Forelimb muscle (tissue), 1 donor: ENCODE measurements at places on chromosomes 1 and 21.

- DNase-seq, result no peak
Observed at GRCh38 chr1:111848852-111849545, 93.3 kb downstream of the DDX20 start.

- DNase-seq, result no peak
Observed at GRCh38 chr1:981491-981954, 370 bp downstream of the PERM1 start.

DNA sequence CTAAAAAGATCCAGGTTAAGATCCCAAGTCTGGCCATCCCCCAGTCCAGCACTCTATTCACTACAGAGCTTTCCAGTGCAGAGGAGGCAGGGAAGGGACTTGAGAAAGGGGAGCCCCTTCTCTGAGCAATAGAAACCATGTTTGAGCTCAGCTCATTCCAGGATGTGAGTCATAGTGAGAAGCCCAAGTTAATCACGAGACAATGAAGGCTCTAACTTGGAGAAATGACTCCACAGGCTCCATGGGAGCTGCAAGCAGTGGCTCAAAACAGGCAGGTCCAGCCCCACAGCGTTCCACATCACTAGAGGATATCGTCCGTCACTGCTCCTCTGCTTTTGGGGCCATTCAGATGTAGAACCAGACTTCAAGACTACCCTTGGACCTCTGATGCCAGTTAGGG, 59.1 kb downstream of the CAMK2N1 start:
- no peak for DNase-seq

DNA sequence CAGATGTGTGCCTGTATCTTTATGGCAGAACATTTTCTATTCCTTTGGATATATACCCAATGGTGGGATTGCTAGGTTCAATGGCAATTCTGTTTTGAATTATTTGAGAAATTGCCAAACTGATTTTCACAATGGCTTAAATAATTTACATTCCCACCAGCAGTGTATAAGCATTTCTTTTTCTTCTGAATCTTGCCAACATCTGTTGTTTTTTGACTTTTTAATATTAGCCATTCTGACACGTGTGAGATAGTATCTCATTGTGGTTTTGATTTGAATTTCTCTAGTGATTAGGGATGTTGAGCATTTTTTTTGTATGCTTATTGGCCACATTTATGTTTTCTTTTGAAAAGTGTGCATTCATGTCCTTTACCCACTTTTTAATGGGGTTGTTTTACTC, 864.3 kb upstream of the ADAMTS5 start:
- DNase-seq, result no peak

DNA sequence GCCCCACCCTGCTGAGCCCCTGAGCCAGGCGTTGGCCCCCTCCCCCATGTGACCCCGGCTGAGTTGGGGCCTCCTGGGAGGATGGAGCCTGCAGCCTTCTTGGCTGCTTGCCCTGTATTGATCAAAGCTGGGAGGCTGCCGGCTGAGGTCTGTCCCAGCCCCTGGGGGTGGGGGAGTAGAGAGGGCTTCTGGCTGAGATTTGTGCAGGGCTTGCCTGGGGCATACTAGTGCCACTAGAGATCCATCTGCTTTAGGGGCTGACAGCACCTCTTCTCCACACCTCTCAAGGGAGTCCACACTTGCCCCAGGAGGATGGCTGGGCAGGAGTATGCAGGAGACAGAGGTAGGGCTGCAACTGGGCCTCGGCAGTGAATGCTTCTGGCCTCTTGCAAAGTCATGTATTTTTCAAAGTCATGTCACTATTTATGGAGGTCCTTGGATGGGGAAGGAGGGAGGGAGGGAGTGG, 53.6 kb upstream of the SSBP3 start:
- DNase-seq, result no peak

GRCh38 chr1:74587888-74588287, 75.5 kb upstream of the LRRC53 start:
- no peak for DNase-seq

DNA sequence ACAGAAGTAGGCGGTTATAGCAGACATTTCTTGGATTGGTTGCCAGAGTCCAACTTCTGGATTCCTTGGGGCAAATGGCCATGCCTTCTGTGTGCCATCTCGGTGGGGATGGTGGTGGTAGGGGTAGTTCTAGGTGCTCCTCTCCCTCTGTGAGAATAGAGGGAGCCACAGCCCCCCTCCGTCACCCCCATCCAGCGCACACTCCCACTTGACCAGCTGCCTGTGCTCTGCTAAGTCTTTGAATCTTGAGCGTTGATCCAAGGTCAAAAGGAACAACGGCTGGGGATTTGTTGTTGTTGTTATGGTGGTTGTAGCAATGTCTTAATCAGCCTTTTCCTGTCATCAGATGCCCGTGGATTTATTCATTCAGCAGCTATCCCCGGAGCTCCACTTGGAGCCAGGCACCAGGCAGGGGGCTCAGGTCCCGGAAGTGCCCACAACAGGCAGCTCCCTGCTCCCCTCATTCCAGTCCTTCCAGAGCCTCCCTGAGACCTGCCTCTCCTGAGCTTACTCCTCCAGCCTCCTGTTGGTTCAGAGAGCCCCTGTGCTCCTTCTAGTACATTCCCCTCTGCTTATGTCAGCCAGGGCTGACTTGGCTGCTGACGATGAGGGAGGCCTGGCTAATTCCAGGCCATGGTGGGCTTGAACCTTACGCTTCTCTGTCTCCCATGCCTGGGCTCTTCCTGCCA, 146.6 kb upstream of the WNT4 start:
- DNase-seq, result no peak

GRCh38 chr1:198268784-198269645, 112.2 kb downstream of the NEK7 start:
- no peak for DNase-seq

DNA sequence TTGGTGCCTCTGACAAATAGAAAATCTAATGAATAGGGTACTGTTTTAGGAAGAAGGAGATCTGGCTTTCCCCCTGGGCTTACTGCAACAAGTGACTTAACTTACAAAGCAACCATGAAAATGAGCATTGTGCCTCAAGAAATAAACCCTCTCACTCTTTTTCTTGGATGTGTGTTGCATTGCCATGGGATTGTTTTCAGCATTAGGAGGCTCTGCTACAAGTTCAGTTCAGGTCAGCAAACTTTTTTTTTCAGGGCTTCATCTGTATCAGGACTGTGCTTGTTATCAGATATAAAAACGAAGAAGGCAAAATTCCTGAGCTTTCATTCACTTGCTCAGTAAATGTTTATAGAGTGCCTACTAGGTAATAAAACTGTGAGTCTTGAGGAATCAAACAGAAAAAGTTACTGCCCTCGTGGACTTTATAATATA, 37.8 kb upstream of the DOCK7 start:
- no peak for DNase-seq

DNA sequence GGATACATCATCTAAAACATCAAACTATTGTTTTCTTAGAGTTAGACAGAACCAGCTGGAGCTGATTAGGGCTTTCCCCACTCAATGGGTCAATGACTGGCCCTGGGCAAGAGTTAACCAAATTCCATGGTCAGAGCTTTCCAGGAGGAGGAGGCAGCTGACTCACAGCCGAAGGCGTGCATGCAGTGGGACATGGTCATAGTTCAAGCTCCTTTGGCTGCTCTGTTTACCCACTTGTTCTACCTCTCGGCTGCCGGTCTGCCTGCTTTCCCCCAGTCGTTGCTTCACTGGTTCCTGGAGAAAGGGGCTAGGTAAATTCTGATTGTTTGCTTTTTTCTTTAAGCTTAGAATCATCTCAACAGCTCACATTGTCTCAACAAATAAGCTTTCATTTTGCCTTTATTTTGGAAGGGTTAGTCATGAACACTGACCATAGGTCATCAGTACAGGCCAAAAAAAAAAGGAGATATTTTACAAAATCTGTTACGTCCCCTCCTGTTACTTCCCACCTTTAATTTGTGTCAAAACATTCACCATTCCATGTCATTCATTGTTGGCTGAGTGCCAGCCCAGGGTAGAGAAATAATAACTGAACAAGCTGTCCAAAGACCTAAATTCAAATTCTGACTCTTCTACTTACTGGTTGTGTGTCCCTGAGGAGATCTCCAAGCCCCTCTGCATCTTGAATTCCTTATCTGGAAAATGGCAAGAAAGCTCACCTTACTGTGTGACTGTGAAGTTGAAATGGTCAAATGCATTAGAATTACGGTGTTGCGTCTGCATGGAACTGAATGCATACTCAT, 12.0 kb downstream of the MAB21L3 start:
- DNase-seq, result no peak

DNA sequence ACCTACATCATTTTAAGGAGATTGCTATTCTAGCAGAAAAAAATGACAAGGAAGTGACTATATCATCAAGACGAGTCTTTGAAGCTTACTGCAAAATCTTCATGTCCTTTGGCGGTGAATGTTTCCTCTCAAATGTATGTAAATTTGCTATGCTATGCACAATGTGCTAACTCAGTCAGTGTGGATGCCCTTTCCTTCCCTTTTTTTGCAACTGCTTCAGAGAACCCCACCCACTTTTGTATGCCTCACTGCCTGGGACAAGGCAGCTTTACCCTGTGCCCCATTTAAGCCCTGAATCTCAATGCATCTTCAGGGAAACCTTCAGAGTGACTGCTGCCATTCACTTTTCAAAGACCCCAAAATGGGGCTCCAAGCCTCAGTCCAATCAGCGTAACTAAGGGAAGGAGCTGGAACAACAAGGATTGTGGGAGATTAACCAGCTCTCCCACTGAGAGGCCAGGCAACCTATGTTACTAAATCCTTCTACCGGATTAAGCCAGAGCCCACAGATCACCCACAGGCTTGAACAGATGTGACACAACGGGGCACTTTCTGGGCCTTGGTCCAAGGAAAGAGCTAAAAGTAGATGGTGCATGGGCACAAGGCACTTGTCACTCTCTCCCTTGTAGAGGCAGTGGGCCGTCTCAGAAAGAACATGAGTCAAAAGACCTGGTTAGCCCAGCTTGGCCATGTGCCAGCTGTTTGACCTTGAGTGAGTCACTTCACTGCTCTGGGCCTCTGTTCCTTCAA, 154.4 kb downstream of the PLPP3 start:
- DNase-seq, result no peak

DNA sequence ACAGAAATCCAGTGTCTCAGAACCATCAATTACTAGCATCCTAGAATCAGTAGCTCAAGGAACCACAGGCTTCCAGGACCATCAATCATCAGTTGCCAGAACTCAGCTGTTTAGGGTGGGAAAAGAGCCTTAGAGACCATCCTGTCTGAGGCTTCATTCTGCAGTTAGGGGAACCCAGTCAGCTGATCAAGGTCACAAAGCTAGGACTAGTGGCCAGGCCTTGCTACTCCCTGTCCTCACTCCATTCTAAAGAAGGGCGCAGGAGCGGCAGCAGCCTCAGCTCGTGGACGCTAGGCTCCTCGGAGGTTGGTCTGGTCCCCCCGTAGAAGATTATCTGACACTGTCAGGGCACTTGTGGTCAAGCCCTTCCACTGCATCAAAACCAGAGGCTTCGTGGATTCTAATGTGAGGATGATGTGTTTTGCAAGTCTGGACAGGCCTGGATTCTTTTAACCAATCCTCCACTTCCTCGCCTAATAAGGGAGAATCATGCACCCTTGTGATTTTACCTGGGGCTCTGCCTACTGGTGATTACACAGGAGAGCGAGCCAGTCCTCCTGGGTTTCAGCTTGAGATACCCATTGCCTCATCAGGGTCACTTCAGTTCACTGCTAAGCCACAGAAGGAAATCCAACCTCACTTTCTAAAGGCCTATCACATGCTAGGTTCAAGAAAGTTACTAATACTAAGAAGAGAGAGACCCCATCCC, 41.7 kb upstream of the IFFO2 start:
- DNase-seq, result no peak

- no peak for DNase-seq
Observed at GRCh38 chr1:194114288-194114687, 927.9 kb upstream of the B3GALT2 start.

- DNase-seq, result no peak
Observed at GRCh38 chr1:111990878-111991718, 1.6 kb upstream of the KCND3 start.

DNA sequence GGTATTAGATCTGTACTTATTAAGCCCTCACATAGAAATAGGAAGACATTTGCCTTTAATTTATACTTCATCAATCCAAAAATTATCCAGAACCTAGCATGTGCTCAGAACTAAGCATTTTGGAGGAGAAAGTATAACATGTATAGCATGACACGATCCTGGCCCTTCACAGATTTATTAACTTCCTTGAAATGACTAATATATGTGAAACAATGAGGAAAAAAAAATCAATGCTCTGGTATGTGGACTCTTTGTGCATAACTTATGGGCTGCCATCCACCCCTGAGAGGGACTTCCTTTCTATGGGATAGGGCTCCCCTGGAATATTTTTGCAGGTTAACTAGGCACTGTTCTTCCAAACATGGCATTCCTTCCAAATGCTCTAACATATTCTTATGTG, 36.6 kb downstream of the CCDC185 start:
- DNase-seq, result no peak

GRCh38 chr21:31161157-31161556, 122.9 kb upstream of the KRTAP19-8 start:
- DNase-seq, result no peak

DNA sequence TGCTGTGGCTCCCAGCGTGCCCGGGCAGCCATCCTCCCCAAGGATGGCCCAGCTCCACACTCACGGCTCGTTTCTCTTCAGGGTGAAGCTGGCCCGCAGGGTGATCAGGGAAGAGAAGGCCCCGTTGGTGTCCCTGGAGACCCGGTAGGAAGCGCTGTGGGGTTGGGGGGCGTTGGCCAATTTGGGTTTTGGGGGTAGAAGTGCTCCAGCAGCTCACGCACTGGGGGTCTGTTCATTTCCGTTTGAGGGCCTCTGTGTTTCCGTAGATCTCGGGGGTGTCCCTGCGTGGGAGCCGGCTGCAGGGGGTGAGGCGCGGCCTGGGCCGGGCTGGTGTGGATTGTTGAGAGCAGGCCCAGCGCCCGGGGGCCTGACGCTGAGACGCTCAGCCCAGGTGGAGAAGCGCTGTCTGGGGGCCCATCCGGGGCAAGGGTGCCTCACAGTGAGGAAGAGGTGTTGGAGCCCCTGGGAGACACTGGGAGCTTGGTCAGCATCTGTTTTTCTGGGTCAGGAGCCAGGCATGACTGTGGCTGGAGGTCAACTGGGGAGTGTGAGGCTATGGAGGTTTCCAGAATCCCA, 12.6 kb downstream of the COL6A1 start:
- DNase-seq, result no peak

GRCh38 chr21:36913247-36914169, 53.0 kb downstream of the HLCS start:
- DNase-seq, result no peak

DNA sequence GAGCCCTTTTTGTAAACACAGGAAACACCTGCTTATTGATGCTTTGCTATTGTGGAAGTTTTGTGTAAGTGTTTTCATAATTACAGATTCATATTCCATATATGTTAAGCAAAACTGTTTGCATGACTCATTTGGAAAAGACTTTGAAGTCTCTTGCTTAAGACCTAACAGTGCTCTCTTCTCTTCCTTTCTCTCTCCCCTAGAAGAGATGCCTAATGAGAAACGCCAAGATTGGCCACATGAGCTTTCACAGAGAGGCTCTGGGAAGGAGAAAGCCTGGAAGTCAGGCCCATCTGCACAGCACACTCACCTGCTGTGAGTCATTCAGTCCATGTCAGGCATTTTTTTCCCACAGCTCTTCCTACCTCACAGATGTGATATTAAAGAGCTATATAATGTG, 101.6 kb upstream of the PALMD start:
- DNase-seq, result no peak

GRCh38 chr21:46122237-46122671, 24.3 kb downstream of the COL6A2 start:
- no peak for DNase-seq
